ENCODE measurements at places on chromosomes 12 and 14.

DNA sequence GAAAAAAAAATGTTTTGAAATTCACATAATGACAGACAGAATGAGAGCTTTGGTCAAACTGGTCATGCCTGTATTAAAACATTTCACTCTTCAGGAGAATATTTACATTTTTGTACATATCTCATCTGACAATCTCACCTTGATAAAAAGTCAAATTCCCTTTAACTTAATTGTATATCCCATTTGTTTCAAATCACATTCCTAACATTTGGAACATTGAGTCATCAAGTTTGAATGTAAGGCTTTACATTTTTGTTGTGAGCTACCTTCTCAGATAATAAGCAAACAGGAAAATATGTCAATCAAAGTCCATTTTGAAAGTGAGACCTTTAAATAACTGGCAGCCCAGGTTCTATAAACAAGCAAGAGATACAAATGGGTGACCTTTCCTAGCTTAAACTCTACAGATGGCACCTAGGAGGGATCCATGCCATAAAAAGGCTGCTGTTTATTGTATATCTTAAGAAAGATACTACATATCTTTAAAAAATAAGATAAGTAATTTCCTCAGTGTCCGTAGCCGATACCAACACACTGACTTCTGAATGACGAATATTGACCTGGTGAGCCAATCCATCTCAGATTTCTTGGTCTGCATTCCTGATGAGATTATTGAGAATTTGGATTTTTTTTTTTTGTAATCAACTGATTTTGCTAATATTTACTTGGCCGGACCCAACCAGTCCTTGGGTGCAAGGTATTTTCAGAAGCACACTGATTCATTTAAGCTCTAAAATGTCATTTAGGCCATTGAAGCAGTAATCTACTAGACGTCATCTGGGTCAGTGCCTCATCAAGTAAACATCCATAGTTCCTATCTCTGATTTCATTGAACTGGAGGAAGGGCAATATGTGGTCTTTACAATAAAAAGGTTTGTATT is 259.6 kb downstream of the BTG1 start:
- DNase-seq = no peak

- DNase-seq = no peak
Observed at GRCh38 chr12:53078425-53079225, 565 bp downstream of the SPRYD3 start.

- peak; percentile 59 for DNase-seq
Observed at GRCh38 chr14:54818201-54819133, 84.2 kb downstream of the GCH1 start.

- DNase-seq = no peak
Observed at GRCh38 chr12:28486521-28486920, 296.3 kb downstream of the CCDC91 start.

- no peak for DNase-seq
Observed at GRCh38 chr12:129331356-129332085, 478.2 kb downstream of the GLT1D1 start.

GRCh38 chr12:13431041-13431440 is 234.5 kb downstream of the EMP1 start:
- DNase-seq = no peak

DNA sequence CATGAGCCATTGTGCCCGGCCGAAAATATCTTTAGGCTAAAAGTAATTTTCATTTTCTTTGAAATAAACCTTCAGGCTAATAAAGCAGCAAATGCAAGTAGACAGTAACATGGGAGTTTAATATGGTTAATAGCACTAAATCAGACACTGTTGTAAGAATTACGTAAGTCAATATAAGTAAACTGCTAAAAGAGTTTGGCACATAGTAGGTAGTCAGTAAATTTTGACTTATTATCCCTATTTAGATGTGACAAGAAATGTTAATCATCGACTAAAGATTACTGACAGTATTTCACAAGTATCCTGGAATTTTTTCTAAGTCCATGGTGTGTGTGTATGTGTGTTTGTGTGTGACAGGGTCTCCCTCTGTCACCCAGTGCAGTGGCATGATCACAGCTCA is 3.9 kb downstream of the PPP4R3A start:
- DNase-seq = no peak

DNA sequence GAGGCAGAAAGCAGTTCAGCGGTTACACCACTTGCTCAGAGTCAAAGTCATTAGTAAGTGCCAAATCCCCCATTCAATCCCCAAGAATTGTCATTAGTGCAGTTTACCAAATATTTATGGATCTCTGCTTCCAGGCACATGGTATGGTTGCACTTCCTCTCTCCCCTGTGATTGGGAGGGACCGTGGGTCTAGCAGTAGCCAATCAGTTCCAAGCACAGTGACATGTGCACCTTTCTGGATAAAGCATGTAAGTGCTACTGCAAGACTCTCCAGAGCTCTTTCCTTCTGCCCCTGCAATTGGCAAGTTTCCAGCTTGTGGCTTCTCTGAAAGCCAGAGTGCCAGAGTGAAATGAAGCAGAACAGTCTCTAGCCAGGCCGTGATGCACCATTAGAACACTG is 85.3 kb upstream of the FLRT2 start:
- DNase-seq = no peak

DNA sequence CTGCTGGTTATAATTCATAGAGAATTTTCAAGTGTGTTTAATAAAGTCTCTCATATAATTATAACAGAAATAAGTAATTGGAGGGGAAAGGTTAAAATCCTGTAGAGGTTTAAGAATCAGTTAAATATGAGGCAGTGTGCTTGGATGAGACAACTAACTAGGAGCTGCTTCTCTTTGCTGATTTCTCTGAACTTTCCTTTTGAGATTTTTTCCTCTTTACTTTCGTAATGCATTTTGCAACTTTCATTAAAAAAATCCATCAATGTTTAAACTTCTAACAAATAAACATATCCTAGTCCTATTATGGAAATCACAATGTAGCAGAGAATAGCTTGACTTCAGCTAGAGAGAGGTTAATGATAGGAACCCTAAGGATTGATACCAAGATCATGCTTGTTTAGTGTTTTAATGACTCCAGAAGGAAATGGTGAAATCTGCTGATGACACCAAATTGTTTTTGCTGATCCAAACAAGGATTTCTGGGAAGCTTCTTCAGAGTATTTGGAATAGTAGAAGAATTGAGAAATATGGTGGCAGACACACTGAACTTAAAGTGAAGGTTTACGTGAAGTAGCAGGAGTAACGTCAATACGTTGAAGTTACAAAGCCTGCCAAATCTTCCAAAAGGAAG is 122.6 kb downstream of the RAD51B start:
- DNase-seq = no peak

- DNase-seq = peak; percentile 8
Observed at GRCh38 chr12:18723752-18724151, 14.1 kb downstream of the PLCZ1 start.

DNA sequence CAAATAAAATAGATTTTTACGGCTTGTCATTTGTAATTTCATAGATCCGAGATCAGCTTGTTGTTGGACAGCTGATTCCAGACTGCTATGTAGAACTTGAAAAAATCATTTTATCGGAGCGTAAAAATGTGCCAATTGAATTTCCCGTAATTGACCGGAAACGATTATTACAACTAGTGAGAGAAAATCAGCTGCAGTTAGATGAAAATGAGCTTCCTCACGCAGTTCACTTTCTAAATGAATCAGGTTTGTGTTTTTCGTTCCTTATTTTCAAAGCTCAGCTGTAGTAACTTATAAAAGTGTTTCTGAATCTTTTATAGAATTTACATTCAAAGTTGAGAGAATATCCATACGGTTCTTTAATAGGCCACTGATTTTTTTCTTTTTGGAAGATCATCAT is 89.1 kb downstream of the LRRK2 start:
- no peak for DNase-seq

DNA sequence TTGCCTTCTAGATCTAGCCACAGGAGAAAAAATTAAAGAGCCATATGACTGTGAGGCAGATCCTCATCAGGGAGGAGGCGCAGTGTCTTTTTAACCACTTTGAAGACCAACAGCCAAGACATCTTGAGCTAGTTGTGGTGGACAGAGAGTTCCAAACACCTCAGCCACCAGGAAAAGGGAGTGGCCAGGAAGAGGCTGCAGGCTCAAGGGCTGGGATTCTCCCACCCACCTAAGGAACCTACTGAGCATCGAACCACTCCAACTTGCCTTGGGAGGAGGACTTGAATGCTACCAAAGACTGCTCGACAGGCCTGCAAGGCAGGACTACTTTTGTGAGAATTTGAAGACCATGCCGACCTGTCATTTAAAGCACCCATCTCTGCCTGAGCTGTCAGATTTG is 14.5 kb upstream of the MDM2 start:
- no peak for DNase-seq

- no peak for DNase-seq
Observed at GRCh38 chr14:95190857-95191256, 33.5 kb upstream of the DICER1 start.

- DNase-seq = no peak
Observed at GRCh38 chr14:99789581-99789980, 3.6 kb upstream of the EML1 start.

GRCh38 chr12:47164724-47165439 is 85.1 kb upstream of the AMIGO2 start:
- DNase-seq = peak; percentile 67

DNA sequence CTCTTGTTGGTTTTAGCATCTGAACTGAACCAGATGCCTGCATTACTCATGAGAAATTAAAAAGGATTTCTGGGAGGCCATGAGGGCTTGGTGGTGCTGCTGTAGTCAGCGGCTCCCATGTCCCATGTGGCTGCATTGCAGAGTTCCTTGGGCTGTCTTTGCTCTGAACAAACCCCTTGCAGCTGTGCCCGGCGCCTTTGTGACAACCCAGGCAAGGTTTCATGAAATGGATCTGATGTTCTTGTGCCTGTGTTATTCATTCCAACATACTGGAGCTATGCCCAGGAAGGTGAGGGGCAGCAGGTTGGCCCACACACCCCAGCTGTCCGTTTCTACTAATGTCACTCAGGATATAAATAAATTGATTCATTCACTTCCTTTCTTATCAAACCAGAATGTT is 40.8 kb downstream of the TGFB3 start:
- no peak for DNase-seq

DNA sequence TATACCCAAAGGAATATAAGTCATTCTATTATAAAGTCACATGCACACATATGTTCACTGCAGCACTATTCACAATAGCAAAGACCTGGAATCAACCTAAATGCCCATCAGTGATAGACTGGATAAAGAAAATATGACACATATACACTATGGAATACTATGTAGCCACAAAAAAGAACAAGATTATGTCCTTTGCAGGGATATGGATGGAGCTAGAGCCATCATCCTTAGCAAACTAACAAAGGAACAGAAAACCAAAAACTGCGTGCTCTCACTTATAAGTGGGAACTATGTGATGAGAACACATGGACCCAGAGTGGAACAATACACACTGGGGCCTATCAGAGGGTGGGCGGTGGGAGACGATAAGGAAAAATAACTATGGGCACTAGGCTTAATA is 21.3 kb downstream of the FBXO21 start:
- DNase-seq = no peak

DNA sequence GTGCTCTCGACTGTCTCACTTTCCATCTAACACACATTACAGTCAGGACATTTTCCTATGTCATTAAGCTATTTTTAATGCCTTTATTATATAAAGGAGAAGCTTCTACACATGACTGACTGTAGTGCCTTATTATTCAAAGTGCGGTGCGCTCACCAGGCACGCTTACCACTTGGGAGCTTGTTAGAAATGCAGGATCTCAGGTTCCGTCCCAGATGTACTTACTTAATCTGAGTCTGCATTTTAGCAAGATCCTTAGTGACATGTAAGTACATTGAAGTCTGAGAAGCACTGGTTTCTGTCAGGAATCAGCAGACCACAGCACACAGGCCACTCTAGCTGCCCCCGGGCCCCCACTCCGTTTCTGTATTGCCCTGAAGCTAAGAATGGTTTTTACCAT is 44.7 kb upstream of the MDM1 start:
- no peak for DNase-seq

DNA sequence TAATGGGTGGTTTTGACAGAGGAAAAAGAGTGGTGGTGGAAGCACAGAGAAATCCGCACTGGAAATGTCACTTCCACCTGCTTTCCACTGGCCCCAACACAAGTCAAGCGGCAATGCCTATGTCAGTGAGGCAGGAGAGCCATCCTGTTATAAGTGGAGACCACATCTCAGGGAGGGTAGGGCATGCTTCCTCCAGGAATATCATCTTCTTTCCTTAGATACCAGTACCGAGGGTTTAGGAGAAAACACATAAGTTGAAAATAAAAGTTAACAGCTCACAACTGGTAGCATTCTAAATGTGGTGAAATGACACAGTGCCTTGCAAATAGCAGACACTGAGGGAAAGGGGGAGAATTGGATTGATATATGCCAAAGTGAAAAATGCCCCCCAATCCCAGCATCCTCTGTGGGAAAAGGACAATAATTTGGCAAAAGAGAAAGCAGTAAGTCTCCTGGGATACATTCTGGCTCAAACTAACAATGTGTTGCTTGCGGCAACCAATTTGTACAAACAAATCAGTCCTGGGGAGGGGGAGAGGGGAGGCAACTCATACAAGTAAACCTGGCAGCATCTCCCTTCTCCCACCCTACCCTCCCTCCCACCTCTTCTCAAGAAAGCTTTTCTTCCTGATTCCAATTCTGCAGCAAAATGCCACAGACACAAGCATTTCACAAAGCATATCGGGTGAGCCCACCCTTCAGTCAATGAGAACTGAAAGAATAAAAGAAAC is 57.1 kb downstream of the STON2 start:
- DNase-seq = no peak
